Right ventricle myocardium inferior (tissue), 1 donor: ENCODE measurements at places on chromosomes 11 and 22.
A peak's percentile ranks its signal among the peaks of the same experiment; 100 is the strongest.

DNA sequence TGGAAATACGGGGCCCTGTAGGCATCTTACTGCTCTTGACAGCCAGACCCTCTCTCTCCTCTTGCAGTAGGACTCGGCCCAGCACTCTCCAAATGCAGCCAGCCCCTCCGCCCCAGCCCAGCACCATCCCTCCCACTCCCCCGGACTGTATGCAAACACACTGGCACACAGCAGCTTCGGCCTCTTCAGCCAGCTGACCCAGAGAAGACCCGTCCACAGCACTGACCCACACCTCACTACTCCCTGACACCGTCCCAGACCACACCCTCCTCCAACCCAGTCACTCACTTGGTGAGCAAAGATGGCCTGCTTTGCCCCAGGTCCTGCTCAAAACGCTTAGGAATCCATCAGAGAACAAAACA is 164.6 kb downstream of the IGLL1 start:
- no peak for DNase-seq

DNA sequence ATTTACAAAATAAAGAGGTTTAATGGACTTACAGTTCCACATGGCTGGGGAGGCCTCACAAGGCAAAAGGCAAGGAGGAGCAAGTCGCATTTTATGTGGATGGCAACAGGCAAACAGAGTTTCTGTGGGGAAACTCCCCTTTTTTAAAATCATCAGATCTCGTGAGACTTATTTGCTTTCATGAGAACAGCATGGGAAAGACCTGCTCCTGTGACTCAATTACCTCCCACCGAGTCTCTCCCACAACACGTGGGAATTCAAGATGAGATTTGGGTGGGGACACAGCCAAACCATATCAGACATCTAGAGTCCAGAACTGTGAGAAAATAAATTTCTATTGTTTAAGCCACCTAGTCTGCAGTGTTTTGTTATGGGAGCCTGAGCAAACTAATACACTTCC is 80.8 kb downstream of the ME3 start:
- DNase-seq = no peak

- no peak for DNase-seq
Measured at GRCh38 chr22:35231585-35232084, 25.7 kb upstream of the HMGXB4 start.

DNA sequence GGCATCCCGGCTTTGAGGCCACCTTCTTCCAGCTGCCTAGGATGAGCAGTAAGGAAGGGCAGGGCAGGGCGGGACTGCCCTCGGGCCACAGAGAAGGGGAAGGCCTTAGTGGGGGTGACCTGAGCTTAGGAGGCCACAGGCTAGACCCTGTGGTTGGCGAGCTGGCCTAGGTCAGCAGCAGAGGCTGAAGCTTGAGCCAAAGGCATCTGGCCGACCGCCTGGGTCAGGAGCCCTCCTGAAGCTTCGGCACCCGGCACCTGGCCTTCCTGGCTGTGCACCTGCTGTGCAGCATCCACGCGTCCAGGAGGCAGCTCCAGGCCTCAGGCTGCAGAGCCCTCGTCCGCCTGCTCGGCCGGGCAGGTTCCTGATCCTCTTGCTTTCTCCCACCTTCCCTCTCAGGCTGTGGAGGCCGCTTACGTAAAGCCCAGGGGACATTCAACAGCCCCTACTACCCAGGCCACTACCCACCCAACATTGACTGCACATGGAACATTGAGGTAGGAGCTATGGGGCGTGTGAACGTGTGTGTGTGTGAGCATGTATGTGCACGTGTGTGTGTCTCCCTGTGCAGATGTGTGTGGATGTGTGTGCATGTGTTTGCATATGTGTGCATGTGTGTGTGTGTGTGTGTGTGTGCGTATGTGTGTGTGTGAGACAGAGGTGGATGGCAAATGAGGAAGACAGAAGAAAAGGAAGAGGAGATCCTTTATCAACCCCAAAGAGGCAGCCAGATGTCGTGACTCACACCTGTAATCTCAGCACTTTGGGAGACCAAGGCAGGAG is 34.9 kb downstream of the ST14 start:
- DNase-seq = no peak

DNA sequence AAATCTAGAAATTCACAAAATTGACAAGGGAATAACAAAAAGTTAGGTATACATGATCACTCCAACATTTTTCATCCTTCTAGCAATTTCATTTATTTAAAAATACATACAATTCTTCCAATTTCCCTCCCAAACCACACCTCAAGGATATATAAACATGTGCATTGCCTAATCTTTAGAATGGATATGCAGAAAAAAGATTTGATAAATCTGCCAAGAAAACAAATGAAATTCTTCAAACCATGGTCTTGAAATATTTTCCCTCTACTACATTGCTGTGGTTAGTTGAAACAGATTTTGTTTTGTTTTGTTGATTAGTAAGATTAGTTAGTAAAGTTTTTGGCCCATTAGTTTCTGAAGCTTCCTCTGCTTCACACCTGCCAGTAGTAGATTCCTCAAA is 703.3 kb upstream of the CCDC179 start:
- no peak for DNase-seq

DNA sequence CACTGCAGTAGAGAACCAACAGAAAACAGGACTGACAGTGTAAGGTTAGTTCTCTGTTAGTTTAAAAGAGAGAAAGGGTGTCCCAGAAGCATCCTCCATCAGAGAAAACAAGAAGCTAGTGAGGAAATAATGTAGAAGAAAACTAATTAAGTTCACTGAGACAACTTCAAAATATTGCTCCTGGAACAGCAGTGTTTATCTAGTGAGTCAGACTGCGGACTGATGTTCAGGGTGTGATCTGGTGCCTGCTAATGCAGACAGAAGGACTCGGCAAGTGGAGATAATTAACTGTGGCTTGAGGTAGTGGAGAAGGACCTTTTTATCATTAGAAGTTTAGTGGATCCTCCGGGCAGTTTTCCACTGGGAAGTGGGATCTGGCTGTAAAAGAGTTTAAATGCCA is 55.4 kb downstream of the CDON start:
- no peak for DNase-seq

DNA sequence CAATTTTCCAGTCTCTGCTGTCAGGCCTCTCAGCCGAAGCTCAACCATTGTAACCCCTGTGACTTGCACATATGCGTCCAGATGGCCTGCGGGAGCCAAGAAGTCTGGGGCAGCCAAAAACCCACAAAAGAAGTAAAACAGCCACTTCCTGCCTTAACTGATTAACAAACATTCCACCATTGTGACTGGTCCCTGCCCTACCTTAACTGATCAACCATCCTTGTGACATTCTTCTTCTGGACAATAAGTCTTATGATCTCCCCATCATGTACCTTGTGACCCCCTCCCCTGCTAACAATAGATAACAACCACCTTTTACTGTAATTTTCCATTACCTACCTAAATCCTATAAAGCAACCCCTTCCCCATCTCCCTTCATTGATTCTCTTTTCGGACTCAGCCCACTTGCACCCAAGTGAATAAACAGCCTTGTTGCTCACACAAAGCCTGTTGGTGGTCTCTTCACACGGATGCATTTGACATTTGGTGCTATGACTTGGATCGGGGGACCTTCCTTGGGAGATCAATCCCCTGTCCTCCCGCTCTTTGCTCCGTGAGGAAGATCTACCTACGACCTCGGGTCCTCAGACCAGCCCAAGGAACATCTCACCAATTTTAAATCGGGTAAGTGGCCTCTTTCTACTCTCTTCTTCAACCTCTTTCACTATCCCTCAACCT is 1.3 kb upstream of the NDUFC2 start:
- no peak for DNase-seq

GRCh38 chr22:47165338-47166032 is 403.0 kb downstream of the TBC1D22A start:
- DNase-seq = no peak

DNA sequence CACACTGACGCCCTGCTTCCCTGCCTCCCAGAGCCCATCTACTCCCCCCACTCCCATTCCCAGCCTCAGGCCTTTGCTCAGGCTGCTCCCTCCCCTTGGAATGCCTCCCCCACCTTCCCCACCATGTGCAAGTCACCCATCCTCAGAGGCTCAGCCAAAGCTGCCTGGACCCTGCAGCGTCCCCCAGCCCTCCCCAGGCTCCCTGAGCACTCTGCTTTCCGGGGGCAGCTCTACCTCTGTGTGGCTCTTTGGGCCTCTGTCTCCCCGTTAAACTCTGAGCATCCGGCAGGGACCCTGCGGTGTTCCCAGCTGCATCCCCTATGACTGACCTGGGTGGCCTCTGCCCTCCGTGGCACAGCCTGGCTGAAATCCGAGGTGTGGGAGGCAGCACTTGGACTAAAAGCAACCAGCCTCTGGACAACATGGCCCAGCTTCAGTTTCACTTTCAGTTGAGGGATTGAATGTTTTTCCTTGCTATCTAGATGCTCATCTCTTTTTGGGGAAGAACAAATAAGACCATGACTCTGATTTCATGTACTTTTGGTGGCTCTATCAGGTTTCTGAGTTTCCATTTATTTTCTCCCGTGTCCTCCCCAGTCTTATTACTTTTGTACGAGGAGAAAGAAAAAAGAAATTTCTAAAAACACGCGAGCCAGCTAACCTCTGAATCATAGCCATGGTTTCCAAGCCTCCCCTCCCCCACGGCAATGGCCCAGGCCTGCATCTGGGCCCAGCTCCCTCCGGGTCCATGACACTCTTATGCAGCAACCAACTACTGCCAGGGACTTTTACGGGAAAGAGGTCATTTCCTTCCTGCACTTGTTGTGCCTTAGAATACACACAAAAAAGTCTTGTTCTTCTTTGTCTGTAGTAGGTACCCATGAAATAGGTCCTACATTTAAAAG is 3.8 kb downstream of the APOL3 start:
- peak; percentile 88 for DNase-seq

- no peak for DNase-seq
Measured at GRCh38 chr11:61603667-61604066, 22.8 kb upstream of the SYT7 start.

GRCh38 chr11:86041975-86042378 is 26.9 kb downstream of the PICALM start:
- DNase-seq = no peak

DNA sequence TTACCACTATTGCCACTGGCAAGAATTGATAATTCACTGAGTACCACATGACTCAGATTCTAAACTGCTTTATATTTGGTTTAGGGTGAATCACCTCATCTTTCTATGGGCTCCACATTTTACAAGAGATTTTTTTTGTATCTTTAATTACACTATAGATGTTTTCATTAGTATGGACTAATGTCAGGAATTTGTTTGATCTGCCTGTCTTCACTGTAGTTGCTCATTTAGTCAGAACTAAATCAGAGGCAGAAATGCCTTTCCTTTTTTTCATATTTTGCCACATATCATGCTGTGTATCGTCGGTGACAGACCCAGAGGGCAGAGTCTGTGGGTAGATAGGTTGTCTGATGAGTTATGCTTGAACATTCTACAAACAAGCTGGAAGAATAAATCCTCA is 524.1 kb downstream of the METTL15 start:
- DNase-seq = no peak

DNA sequence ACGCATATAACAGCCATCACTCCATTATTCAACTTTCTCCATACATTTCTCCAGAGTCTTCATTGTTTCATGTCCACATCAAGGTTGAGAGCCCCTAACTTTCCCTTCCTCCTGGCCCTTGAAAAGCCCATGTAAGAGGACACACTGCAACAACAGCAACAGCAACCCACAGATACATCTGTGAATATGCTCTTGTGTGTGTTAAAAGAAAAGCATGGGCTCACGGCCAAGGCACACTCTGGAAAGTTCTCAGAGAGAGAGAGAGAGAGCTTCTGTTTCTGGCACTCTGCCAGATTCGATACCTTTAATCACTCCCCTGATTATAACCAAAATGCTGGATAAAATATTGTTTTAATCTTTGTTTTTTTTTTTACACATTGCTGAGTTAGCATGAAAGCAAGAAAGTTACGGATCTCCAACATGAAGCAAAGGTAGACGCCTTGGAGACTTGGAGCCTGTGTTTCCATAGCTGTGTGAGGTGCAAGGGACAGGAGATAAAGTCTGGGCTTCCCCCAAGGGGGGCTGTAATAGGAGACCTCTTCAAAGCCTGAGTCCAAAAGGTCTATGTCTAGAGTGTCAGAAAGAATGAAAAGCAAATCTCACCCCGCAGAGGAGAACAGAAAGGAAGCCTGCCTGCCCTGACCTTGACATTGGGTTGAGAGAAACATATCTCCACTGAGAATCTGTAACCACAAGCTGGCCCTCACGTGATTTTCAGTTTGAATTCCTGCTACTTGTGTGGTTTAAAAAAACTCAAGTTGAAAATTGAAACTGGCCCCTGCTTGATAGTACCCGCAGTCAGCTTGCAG is 33.7 kb upstream of the MPPED1 start:
- no peak for DNase-seq

GRCh38 chr11:57276971-57277675 is 40.1 kb upstream of the APLNR start:
- DNase-seq = no peak

- no peak for DNase-seq
Measured at GRCh38 chr11:122850076-122850631, 11.9 kb downstream of the CRTAM start.

GRCh38 chr11:12159351-12160099 is 49.1 kb downstream of the MICAL2 start:
- no peak for DNase-seq
